ENCODE measurements at places on chromosomes 7 and 10. TPM values are rescaled to one million over a fixed set of nuclear protein-coding genes. Genes with fewer than 3 reads are reported as not detected.

- DNase-seq: no peak
These were observed 486 bp downstream of the CACNA2D1 start for GRCh38 chr7:82443036-82443546.

DNA sequence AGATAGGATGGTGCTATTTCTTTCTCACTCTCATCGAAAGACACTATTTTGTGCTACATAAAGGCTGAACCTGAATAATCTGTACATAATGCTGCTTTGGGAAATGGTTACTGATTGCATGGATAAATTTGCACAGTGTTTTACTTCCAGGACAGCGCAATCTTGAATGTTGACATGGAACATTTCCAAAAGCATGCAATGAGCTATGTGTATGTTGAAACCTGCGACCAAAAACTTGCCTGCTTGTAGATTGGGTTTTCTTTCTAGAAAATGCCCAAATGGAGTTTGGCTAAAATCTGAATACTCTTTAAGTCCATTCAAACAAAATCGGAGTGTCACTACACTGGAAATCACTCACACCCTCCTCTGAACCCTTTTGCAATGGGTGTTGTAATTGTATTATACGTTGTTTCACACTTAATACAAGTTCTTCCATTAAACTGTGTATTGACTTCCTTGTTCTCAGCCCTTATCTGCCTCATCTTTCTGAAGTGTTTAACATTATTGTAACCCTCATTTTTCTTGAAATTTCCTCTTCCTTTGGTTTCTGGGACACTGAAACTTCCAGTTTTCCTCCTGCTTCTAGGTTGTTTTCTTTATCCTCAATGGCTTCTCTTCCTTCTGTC is 73.7 kb upstream of the CAPZA2 start:
- no peak for DNase-seq

DNA sequence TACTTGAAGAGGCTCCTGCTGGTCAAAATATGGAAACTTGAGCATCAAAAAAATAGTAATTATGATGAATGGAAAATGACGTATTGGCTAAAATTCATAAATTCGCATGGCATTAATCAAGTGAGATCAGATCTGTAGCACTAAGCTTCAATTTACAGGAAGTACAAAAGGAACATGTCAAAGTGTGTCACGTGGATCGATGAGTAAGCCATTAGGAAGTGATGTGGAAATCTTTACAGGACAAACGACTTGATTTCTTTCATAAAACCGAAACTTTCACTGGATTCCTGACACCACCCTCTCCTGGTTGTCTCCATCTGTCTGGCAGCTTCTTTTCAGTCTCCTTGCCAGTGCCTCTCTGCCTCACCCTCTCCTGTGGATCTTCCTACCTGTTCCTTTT is 25.8 kb downstream of the AKR1C8 start:
- no peak for DNase-seq

DNA sequence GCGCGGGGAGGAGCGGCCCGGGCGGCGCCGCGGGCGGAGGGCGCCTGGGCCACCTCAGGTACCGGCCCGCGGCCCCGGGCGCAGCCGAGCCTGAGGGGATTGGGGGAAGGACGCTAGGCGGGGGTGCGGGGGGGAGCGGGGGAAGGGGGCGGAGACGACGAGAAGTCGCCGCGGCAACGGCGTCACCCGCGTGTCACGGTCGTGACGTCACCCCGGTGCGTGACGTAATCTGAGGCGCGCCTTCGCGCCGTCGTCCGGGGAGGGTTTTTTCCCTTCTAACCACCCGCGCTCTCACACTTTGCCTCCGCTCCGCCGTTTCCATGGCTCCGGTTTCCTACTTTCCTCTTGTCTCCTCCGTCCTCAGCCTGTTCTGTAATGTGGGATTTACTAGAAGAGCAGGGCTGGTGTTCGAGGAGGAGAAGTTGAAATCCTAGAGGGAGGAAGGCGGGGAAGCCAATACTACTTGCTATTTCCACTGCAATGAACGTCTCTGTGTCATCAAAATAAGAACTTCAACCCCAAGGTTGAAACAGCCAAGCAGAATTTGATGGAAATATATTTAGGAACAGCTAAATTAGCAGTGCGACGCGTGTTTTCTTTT is at the start of gene BRAF:
Gene BRAF (minus strand): TSS at position 109 of the 601 bp plus-strand sequence. CDS start 226 bp downstream, outside the sequence.
- peak; percentile 95 for DNase-seq

DNA sequence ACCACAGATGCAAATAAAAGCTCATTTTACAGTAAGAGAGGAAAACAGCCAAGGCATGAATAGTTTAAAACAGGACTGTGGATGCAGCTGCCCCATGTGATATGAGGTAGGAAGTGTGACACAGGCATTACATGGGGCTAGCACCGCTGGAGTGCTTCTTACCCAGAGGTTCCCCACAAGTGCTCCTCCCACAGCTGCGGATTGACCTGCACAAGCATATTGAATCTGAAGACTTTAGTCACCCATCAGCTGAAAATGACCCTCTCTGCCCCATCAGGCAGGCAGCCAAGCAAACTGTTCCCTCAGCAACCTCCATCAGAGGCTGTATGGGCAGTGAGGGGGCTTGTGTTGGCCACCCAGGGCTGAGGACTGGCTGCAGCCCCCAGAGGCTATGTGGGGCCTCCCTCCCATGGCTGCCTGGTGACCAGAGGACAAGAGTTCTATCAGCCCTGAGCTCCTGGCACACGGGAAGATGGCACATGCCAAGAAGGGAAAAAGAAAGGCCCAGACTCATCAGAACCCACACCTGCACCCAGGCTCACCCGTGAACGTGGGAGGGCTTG is 98.7 kb downstream of the TCERG1L start:
- DNase-seq: no peak

GRCh38 chr7:114310345-114311110 is 104.1 kb upstream of the FOXP2 start:
- DNase-seq: no peak

AKR1D1 gene
- total RNA-seq: not detected

DNA sequence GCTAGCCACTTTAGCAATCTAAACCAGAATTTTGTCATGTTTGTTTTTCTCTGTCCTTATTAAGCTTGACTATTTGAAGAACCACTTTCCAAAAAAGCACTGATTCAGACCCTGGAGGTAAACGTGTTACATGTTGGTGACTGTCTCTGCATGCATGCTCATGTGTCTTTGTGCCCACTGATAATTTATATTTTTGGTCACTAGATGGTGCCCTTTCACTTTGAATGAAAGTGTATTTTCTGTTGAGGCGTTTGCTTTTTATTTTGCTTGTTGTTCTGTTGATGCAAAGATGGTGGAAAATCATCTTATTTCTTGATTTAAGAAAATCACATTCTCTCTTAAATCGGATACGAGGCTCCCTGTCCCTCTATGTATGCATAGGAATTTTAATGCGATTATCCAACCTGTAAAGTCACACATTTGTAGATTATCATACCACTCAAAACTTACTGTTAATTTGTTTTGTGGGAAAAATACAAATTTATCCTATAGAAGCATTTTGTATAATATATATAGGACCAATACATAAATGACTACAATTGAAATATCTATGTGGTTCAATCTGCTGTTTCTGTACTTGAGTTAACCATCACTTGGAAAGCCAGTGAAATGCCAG is 269.3 kb downstream of the BICC1 start:
- no peak for DNase-seq

- no peak for DNase-seq
These were observed 123.3 kb upstream of the FAM204A start for GRCh38 chr10:118465300-118465874.

- no peak for DNase-seq
These were observed 60.5 kb downstream of the SH2D4B start for GRCh38 chr10:80598084-80598798.

Measured in activated CD4-positive, alpha-beta memory T cell treated with anti-CD3 and anti-CD28 coated beads for 36 hours (primary cell).